Stimulated activated CD4-positive, alpha-beta T cell treated with anti-CD3 and anti-CD28 coated beads, Interleukin-15, amount 100 ng/mL, for 24 hours (primary cell): ENCODE measurements at places on chromosomes 2 and 18.

DNA sequence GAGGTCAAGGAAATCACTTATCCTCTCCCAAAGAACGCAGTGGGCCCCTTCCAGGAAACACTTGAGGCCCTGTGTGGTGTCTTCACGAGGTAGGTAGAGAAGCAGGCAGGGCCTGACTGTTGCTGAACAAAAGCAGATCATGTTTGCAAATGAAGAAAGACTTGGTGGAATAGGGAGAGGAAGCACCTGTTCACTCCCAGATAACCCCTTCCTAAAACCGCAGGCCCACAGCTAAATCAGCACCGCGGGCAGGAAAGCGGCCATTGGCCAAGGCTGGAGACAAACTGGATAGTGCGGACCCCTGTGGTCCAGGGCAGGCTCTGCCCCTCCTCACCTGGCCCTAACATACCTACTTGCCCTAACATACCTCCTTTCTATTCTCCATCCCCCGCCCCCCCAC is 64.9 kb upstream of the KLHL29 start:
- no peak for DNase-seq

DNA sequence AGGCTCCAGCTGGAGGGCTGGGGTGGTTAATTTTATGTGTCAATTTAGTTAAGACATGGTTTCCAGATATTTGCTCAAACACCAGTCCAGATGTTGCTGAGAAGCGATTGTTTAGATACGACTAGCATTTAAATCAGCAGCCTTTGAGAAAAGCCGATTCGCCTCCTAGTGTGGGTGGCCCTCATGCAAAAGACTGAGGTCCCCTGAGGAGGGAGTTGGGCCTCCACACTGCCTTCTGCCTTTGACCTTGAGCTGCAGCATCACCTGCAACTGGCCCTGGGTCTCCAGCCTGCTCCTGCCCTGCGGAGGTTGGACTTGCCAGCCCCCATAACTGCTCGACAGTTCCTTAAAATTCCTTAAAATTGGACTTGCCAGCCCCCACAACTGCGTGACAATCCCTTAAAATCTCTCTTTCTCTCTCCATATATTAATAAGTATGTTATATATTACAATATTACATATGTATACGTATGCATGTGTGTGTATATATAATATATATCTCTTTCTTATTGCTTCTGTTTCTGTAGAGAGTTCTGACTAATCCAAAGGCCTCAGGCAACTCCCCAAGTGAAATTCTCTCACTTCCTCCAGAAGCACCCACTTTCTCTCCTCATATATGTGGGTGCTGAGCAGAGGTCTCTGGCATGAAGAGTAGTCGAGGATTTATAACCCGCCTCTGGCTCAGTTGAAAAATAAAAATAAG is 14.4 kb downstream of the FBLN7 start:
- DNase-seq = no peak

GRCh38 chr18:25145731-25146511 is 206.0 kb downstream of the ZNF521 start:
- DNase-seq = no peak

- no peak for DNase-seq
These were observed 274.7 kb upstream of the HNMT start for GRCh38 chr2:137689549-137689948.

GRCh38 chr2:51379997-51380396 is 348.1 kb upstream of the NRXN1 start:
- no peak for DNase-seq

GRCh38 chr2:46767706-46768105 is 147.9 kb downstream of the MCFD2 start:
- DNase-seq = no peak

DNA sequence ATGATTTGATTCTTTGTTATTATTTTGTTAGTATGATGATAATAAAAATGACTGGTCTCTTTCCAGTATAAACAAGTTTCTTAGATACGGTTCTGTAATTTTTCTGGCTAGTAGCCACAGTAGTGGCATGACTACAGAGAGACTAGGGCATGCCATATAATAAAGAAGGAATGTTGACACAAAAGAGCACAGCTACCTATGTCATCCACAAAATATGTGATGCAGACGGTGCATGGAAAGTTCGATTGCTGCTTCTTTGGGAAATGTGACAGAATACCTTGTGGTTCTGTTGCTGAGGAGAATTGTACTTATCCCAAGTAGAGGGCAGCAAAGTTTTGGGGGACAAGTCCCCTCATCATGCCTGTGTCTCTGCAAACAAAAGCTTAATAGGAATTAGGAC is 26.1 kb upstream of the SETBP1 start:
- no peak for DNase-seq

DNA sequence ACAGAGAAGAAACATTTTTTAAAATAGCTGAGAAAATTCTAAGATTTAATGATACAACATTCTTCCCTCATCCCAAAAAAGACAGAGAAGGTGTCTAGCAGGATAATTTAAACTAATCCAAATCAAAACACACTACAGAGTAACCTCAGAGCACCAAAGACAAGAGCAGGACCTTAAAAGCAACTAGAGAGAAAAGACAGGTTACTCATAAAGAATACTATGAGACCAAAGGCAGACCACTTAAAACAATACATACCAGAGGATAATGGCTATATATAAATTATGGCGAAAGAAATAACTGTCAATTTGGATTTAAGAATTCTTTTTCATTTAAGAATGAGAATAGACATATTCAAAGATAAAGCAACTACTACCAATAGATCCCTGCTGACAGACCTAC is 40.0 kb downstream of the HDLBP start:
- DNase-seq = no peak

DNA sequence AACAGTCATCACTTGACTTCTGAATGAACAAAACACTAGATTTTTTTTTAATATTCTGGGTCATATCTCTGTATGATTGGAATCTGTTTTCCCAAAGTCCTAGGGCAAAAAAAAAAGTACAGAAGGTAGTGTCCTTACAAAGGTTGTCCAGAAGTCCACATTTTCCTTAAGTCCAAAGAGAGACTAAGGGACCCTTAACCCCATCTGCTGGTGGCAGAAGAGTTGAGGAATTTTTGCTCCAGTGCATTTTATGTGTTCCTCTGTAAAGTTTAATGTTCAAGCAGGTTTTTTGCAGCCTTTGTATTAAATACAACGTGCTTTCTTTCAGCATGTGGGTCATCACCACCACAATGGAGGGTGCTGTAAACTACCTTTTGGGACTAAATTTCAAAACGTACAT is 215.9 kb downstream of the SP3 start:
- no peak for DNase-seq

DNA sequence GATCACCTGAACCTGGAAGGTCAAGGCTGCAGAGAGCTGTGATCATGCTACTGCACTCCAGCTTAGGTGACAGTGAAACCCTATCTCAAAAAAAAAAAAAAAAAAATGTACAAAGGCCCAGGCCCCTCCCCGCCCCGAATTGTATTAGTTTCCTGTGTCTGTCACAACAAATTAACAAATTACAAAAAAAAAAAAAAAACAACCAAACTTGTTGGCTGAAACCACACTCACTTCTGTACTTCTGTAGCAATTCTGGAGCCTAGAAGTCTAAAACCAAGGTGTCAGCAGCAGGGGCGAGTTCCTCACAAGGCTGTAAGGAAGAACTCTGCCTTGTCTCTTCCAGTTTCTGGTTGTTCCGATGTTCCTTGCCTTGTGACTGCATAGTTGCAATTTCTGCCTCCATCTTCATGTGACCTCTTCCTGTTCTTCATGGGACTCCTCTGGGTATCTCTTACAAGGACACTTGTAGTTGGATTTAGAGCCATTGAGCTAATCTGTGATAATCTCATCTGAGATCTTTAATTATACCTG is 100.8 kb upstream of the ZSWIM2 start:
- DNase-seq = no peak

- DNase-seq = no peak
These were observed 169.6 kb downstream of the KCNS3 start for GRCh38 chr2:18047896-18048657.

GRCh38 chr18:50848061-50848551 is 28.3 kb upstream of the MRO start:
- DNase-seq = no peak

DNA sequence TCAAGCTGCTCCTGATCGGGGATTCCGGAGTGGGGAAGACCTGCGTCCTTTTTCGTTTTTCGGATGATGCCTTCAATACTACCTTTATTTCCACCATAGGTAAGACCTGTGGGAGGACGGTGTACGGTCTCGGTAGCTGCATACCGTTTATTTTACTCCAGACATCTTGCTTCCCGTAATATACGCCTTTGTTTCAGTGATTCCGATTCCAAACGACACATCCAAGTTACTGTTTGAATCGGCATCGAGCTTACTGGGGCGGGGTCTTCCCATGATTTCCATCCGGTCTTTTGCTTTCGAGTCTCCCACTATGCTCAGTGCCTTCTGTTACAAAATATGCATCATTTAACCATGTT is 731 bp downstream of the RAB10 start:
- no peak for DNase-seq

- no peak for DNase-seq
These were observed 3.3 kb downstream of the TTLL4 start for GRCh38 chr2:218713922-218714321.

GRCh38 chr2:237961637-237962036 is 5.2 kb upstream of the UBE2F start:
- DNase-seq = no peak

DNA sequence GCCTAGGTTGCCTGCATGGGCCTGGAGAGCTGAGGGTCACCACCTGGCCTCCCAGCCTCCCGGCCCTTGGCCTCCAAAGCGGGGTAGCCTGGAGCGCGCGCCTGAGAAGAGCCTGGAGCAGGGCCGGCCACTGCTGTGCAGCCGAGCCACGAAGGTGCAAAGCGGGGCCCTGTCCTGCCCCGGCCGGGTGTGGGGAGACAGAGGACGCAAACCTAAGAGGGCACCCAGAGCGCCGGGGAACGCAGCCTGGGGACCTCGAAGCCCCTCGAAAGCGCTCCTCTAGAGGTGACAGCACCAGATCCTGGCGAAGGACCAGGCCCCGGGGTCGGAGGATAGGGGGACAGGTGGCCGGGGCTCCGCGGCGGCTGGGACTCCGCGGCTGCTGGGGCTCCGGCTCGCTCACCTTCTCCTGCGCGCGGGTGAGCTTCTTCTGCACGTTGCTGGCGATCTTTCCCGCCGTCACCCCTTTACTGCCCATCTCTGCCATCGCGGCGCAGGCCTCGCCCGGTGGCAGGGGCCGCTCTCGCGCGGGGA is 430 bp downstream of the BIN1 start:
- peak; percentile 26 for DNase-seq

- no peak for DNase-seq
These were observed 247.8 kb downstream of the BCL2 start for GRCh38 chr18:63071701-63072141.

DNA sequence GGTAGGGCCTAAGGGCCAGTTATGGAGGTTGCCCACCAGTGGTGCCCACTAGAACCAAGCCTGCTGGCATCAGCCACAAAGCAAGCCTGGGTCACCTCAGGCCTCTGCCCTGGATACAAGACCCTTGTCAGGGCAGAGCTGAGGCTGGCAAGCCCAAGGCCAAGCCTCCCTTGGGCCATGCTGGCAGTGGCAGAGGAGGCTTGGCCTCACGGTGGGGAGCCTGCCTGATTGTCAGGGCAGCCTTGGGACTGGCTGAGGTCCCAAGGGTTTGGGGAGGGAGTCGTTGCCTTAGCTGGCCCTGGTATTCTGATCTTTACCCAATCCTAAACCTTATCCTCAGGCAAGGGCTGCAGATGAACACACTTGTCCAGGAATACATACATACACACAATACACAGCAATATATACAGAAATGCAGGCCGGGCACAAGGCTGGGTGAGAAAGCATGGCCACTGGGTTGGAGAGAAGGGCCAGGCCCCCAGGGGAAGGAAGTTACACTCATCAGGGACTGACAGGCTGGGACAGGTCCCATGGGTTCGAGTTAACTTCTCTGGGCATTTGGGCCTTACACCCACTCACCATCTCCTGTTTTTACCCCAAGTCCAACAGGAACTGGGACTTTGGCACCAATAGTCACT is 21.0 kb downstream of the CCT7 start:
- DNase-seq = peak; percentile 18

GRCh38 chr2:27446057-27446456 is 3.9 kb downstream of the KRTCAP3 start:
- DNase-seq = peak; percentile 14

- DNase-seq = no peak
These were observed 7.4 kb downstream of the MIB1 start for GRCh38 chr18:21747764-21748693.

GRCh38 chr2:77873506-77873905 is 351.3 kb upstream of the LRRTM4 start:
- DNase-seq = no peak

GRCh38 chr2:47259829-47260228 is 104.7 kb upstream of the STPG4 start:
- no peak for DNase-seq

DNA sequence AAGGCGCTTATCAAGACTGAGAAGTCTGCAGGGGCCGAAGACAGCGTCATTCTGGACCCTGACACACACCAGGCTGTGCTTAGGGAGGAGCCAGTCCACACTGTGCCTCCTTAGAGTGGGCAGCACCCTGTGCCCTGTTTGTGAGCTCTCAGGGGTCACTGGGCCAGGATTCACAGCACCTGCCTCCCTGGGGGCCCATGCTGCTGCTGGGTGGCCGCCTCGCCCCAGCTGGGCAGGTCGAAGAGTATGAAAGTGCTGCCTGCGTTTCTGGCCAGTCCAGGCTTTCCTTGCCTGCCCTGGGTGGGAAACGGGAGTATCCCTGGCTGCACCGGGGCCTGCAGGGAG is 15.4 kb upstream of the GPR55 start:
- DNase-seq = no peak

GRCh38 chr18:40576507-40577115 is 1378.4 kb upstream of the PIK3C3 start:
- no peak for DNase-seq
